Stimulated activated CD4-positive, alpha-beta T cell treated with anti-CD3 and anti-CD28 coated beads, TNF-alpha, amount 100 ng/mL, for 4 hours (primary cell): ENCODE measurements at places on chromosomes 3 and 15.

DNA sequence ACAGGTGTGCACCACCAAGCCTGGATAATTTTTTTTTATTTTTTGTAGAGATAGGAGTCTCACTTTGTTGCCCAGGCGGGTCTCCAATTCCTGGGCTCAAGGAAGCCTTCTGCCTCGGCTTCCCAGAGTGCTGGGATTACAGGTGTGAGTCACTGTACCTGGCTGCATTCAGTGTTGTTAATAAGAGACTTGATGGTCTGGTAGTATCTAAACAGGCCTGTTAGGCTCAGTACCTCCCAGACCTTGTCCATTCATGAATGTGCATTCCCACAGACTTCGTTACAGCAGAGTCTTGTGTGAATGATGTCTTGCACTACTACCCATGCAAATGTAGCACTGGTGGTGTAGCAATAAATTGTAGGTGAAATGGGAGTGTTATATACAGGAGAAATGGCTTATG lies 17.7 kb downstream of the CMTM8 start:
- DNase-seq = no peak

DNA sequence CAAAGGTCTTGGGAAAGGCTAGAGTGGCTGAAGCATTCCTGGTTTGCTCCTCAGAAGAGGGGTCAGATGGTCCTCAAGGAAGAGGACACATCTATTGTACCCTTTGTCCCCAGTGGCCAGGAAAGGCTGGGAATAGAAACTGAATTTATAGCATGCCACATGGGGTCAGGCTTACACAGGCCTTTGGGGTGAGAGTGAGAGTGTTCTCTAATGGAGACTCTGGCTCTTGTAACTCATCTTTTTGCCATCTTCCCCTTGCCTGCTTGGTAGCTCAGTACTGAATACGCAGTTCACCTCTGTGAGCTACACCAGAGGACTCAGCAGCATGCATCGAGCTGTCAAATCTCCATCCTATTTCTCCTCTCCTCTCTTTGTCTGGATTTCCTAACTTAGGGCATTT lies 87.5 kb downstream of the ATP2B2 start:
- no peak for DNase-seq

DNA sequence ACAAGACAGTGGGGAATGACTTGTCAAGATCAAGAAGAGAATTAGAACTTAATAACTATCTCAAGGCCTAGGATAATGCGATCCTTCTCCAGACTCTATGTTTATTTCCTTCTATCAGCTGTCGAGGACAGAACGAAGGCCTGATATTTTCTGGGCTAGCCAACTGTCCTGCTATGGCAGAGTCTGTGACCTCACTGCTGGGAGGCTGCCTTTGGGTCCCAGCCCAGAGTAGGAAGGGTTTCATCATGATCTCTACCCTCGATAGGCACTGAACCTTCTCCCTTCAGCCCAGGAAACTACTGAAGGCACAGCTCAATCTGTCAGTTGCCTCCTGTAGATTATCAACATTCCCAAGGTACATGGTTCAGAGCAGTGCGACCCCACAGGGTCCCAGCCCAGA lies 237.2 kb downstream of the ATP8B4 start:
- DNase-seq = no peak

- DNase-seq = no peak
Measured at GRCh38 chr3:14862303-14862660, 43.5 kb downstream of the FGD5 start.

GRCh38 chr15:33243393-33243792 lies 48.9 kb upstream of the FMN1 start:
- DNase-seq = no peak

- no peak for DNase-seq
Measured at GRCh38 chr15:77370580-77370979, 49.3 kb downstream of the PEAK1 start.

GRCh38 chr3:64023861-64024223 lies 548 bp upstream of the PSMD6 start:
- DNase-seq = no peak

DNA sequence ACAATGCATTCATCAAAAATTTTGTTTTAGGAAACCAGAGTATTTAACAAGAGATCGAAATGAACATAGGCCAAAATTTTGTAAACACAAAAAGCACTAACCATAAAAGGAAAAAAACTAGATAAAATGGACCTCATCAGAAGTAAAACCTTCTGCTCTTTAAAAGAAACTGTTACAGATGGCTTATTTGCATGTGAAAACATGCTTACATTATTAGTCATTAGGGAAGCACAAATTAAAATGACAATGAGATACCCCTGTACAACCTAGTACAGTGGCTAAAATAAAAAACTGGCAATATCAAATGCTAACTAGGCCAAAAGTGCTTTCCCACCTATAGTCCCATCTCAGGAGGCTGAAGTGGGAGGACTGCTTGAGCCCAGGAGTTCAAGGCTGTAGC lies 19.3 kb downstream of the UBR1 start:
- DNase-seq = no peak

- no peak for DNase-seq
Measured at GRCh38 chr3:135908737-135909136, 56.8 kb upstream of the PPP2R3A start.

GRCh38 chr3:42256135-42256819 lies 9.7 kb downstream of the CCK start:
- DNase-seq = no peak
